ENCODE measurements at places on chromosomes 5 and 9. TPM values are rescaled to one million over a fixed set of nuclear protein-coding genes. Genes with fewer than 3 reads are reported as not detected.

Gene PITX1
- total RNA-seq: not detected

- no peak overlapping the region for H3K4me3 ChIP-seq
- no peak overlapping the region for H3K27ac ChIP-seq
- peaks cover 23% of the 10 kb centered on the region for H3K4me1 ChIP-seq
- H3K36me3 ChIP-seq: no peaks in the 10 kb centered on the region
- DNase-seq: no peak
- no peaks in the 10 kb centered on the region for H3K27me3 ChIP-seq
These were observed 133.3 kb downstream of the ARL15 start for GRCh38 chr5:54177058-54177457.

Gene DMRT3
- not detected for total RNA-seq

GRCh38 chr5:132024789-132025402, 13.4 kb upstream of the ACSL6 start:
- no peaks in the 10 kb centered on the region for H3K36me3 ChIP-seq
- no peaks in the 10 kb centered on the region for H3K27me3 ChIP-seq
- no peak overlapping the region for H3K27ac ChIP-seq

Gene JAKMIP2
- total RNA-seq: 7.5 TPM

DNA sequence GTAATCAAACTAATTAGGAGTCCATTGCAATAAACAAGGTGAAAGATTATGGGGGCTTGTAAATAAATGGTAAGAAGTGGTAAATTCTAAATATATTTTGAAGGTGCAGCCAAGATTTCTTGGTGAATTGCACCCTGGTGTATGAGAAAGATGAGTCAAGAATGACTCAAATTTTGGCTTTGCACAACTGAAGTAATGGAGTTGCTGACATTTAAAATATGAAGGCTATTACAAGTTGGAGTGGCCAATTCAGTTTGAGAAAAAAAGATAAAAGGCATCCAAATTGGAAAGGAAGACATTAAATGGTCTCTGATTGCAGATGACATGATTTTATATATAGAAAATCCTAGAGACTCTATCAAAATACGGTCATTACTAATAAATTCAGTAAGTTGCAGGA, 2330.6 kb downstream of the MAT2B start:
- H3K36me3 ChIP-seq: no peaks in the 10 kb centered on the region
- H3K27ac ChIP-seq: no peak overlapping the region
- no peaks in the 10 kb centered on the region for H3K27me3 ChIP-seq
- H3K4me1 ChIP-seq: no peaks in the 10 kb centered on the region
- DNase-seq: no peak

DNA sequence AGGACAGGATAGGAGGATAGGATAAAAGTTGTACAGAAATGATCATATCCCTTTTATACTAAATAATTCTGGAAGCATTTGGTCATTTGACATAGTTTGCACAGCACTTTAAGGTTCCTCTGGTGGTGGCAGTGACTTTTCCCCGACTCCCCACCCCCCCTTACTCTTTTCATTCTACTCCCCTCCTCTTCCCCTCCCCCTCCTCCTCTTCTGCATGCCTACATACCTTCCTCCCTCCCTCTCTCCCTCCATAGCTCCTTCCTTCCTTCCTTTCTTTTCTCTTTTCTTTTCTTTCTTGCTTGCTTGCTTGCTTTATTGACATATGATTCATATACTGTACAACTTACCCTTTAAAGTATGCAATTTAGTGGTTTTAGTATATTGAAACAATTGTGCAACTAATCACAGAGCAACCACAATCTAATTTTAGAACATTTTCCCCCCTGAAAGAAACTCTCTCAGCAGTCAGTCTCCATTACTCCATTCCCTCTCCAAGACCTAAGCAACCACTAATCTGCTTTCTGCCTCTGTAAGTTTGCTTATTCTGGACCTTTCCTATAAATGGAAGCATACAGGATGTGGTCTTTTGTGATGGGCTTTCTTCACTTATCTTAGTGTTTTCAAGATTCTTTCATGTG, 159.0 kb downstream of the HACD4 start:
- no peaks in the 10 kb centered on the region for H3K4me1 ChIP-seq
- no peak overlapping the region for H3K4me3 ChIP-seq
- H3K27ac ChIP-seq: no peak overlapping the region
- DNase-seq: no peak

DNA sequence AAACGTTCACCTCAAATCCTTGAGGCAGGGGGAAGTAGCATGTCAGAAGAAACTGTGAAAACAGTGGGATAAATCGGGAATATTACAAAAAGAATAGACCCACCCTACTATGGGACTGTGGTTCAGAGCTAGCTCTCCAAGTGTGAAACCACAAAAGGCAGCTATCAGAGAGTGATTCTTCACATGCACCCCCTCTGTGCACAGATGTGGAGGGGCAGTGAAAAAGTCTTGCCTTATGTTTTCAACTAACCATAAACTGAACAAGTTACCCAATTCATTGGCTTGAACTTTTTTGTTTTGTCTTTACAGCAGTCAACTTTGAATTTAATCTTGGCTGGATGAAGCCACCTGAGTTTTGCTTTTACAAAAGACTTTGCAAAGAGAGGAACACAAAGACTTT, 98.8 kb upstream of the NR4A3 start:
- H3K27me3 ChIP-seq: no peaks in the 10 kb centered on the region
- H3K4me3 ChIP-seq: no peak overlapping the region
- H3K36me3 ChIP-seq: no peaks in the 10 kb centered on the region

DNA sequence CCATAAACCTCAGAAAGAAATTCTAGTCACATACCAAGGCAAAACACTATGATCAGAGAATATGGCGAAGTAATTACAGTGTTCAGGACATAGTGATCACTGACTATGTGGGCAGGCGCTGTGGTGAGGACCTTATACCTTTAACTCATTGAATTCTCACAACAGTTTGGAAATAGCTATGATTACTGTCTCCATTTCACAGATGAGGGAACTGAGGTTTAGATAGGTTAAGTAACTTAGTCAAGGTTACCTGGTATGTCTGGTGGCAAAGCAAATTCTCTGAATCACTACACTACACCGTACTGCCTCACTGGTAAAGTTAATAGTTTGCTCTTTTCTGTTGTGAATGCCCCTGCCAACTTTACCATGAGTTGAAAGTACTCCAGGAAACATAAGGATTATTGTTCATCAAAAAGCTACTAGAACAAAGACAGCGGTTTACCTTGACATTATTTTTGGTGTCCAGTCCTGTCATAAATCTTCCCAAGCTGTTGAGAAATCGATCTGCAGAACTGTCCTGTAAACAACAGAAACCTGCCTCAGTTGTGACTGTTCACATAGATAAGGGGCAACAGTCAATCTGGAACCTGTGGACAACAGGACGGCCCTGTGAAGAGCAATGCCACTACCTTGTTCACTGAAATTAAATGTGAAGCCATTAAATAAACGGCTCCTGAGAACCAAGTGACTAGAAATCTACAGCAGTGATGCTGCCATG, 36.3 kb downstream of the NIPSNAP3B start:
- DNase-seq: no peak
- no peak overlapping the region for H3K27ac ChIP-seq
- no peaks in the 10 kb centered on the region for H3K4me1 ChIP-seq
- H3K4me3 ChIP-seq: no peak overlapping the region
- peaks cover 96% of the 10 kb centered on the region for H3K36me3 ChIP-seq

All from upper lobe of right lung (tissue), 1 donor.